ENCODE measurements at places on chromosomes 13 and 19. TPM values are rescaled to one million over a fixed set of nuclear protein-coding genes. Genes with fewer than 3 reads are reported as not detected.

DNA sequence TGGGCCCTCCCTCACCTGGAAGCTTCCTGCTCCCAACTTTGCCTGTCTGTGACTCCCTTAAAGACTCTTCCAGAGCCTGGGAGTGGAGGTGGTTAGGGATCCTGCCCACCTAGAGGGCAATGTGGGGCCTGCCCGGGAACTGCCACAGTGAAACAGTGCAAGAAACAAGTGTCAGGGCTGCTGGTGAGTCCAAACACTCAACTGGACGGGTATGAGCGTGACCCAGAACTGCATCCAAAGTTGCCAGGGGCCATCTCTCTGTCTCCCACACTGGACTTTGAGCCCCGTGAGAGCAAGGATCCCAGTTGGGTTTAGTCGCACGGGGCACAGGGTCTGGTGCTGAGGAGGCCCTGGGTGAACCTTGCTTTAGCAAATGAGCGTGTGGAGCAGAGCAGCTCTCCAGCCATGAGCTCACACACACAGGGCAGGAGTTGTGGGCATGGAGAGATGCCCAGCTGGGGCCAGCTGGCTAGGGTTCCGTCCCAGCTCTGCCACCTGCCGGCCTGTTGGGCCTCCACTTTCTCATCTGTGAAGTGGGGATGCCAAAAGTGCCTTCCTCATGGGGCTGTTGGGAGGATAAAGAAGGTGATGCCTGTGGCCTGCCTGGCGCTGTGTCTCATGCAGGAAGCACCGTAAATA is 2.8 kb upstream of the NUMBL start:
- no peak overlapping the region for H3K4me3 ChIP-seq
- H3K27me3 ChIP-seq, result no peaks in the 10 kb centered on the region
- H3K4me1 ChIP-seq, result peaks cover 30% of the 10 kb centered on the region

- no peaks in the 10 kb centered on the region for H3K4me1 ChIP-seq
- H3K36me3 ChIP-seq, result no peaks in the 10 kb centered on the region
- H3K27ac ChIP-seq, result no peak overlapping the region
- no peak overlapping the region for H3K4me3 ChIP-seq
- DNase-seq, result no peak
- H3K27me3 ChIP-seq, result no peaks in the 10 kb centered on the region
Observed at GRCh38 chr13:21703846-21704245, 33.0 kb downstream of the FGF9 start.

- no peaks in the 10 kb centered on the region for H3K36me3 ChIP-seq
- H3K27ac ChIP-seq, result no peak overlapping the region
- no peak overlapping the region for H3K4me3 ChIP-seq
- H3K4me1 ChIP-seq, result peaks cover 5% of the 10 kb centered on the region
- no peaks in the 10 kb centered on the region for H3K27me3 ChIP-seq
Observed at GRCh38 chr19:30144802-30145201, 202.8 kb downstream of the URI1 start.

GRCh38 chr13:103663996-103664395 is 597.8 kb upstream of the SLC10A2 start:
- H3K27me3 ChIP-seq, result no peaks in the 10 kb centered on the region
- H3K4me3 ChIP-seq, result no peak overlapping the region
- no peak for DNase-seq
- no peaks in the 10 kb centered on the region for H3K36me3 ChIP-seq
- H3K4me1 ChIP-seq, result no peaks in the 10 kb centered on the region

DNA sequence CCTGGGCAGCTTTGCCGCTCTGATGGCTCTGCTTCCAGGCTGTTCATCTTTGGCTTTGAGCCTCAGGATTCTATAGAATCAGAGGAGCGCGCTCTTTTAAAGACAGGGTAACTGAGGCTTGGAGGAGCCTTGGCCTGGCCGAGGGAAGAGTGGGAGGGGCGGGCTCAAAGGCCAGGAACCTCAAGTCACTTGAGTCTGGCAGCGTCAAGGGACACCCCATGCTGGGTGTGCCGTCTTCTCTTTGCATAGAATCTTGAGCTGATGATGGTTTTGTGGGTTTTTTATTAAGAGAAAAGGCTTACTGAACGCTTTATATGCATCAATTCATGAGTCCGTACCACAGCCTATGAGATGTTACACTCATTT is 1.1 kb downstream of the PGLS start:
- peak overlapping the region; percentile 79 for H3K4me3 ChIP-seq
- H3K27ac ChIP-seq, result peak overlapping the region; percentile 91
- no peak for DNase-seq

GRCh38 chr19:50536662-50537305 is 23.1 kb upstream of the ASPDH start:
- H3K4me3 ChIP-seq, result no peak overlapping the region
- no peaks in the 10 kb centered on the region for H3K27me3 ChIP-seq
- peaks cover 58% of the 10 kb centered on the region for H3K36me3 ChIP-seq
- H3K4me1 ChIP-seq, result peaks cover 5% of the 10 kb centered on the region

DNA sequence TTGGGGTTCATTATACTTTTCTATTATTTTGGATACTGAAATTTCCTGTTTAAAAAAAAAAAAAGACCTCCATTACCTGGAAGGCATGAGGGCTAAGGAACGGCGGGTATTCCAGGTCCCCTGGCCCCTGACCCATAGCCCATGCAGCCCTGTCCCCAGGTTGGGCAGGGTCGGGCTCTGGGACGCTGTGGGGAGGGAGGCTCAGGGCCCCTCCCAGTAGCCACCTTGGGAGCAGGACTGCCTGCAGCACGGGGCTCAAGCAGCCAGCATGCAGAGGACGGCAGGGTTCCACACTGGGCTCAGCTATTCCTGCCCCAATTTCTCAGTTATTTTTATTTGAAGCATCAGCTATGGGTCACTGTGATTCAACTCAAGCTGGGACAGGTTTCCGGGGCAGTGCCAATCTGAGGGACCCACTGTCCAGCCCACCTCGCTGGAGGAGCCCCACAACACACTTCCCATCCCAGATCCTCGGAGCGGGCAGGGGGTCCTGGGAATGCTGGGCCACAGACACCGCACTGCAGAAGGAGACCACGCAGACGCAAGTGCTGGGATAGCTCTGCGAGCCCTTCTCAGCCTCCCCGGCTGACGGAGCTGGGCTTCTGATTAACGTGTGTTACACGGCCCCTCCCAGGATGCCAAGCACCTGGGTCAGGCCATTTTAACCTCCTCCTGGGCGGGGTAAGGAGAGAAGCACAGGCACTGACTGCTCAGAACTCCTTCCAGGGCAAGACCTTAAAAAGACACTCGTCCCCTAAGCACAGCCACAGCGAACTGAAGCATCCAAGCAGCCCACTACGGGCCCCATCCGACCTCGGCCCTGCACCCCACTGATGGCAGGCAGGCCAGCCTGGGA is 60.1 kb downstream of the PEPD start:
- H3K4me1 ChIP-seq, result peaks cover 27% of the 10 kb centered on the region
- no peak overlapping the region for H3K27ac ChIP-seq
- peaks cover 39% of the 10 kb centered on the region for H3K36me3 ChIP-seq
- no peak overlapping the region for H3K4me3 ChIP-seq

DNA sequence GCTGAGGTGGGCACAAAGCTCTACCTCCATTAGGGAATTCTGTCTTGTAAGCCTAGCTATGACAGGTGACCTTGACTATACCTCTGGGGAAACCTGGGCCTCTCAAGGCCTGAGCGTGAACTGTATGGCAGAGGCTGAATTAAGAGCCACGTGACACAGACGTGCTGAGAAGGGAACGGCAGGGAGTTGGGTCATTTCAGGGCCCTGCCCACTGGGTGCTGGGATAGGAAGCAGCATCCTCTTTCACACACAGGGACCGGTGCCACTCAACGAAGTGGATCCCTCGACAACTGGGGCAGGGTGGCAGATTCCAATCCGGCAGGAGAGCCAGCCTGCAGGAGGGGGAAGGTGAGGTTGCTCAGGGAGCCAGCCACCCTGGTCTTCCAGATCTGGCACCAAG is 9.2 kb downstream of the ASF1B start:
- DNase-seq, result no peak
- no peak overlapping the region for H3K27ac ChIP-seq
- no peaks in the 10 kb centered on the region for H3K4me1 ChIP-seq
- no peak overlapping the region for H3K4me3 ChIP-seq

DNA sequence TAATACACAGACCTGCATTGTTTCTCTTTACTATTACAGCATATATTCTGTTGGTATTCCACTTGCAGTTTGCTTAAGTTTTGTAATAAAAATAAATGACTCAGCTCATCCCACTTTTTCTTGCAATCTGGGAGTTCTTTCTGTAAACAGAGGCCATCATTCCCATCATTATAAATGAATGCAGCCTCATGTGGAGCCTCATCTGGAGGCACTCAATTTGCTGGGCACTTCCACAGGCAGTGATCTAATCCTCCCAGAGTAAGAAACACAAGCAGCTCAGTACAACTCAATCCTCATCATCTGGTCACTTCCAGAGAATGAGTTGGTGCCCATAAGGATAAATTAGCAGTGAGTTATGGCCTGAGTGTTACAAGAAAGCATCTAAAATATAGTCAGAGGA is 2801.9 kb downstream of the PCDH9 start:
- H3K27ac ChIP-seq, result no peak overlapping the region
- no peaks in the 10 kb centered on the region for H3K27me3 ChIP-seq
- DNase-seq, result no peak

DNA sequence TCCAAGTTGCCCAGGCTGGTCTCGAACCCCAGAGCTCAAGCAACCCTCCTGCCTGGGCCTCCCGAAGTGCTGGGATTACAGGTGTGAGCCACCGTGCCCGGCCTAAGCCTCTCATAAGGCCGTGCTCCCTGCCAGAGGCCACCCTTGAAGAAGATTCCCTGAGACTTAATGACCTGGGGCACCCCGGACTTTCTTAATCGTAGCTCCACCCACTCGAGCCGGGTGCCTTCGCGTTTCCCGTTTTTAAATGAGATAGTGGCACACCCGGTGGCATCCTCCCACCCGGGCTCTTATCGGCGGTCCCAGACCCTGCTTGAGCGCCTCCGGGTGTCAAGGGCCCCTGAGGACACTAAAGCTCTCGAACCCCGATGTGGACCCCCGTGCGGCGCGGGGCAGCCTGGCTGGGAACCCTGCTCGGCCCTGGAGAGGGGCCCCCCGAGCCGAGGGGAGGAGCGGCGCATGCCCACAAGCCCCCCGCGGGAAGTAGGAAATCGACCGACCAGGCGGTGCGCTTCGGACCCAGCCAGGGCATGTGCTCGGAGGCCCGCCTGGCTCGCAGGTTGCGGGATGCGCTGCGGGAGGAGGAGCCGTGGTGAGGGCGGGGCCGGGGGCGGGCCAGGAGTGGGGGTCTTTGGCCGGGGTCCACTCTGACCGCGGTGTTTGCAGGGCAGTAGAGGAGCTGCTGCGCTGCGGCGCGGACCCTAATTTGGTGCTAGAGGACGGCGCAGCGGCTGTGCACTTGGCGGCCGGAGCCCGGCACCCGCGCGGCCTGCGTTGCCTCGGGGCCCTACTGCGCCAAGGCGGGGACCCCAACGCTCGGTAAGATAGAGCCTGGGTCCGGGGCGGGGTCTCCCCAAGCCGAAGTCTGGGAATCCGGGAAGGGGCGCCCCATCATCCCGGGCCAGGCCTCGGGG is at the start of gene ANKLE1:
Gene ANKLE1 (plus strand): TSS at position 511 of the 914 bp plus-strand sequence. CDS start 20 bp downstream, at position 531.
- H3K27me3 ChIP-seq, result peaks cover 15% of the 10 kb centered on the region
- H3K4me1 ChIP-seq, result peaks cover 17% of the 10 kb centered on the region
- H3K4me3 ChIP-seq, result peak within 1 kb of the TSS; percentile 24
- peaks cover 45% of the 10 kb centered on the region for H3K36me3 ChIP-seq
- peak; percentile 50 for DNase-seq

- H3K36me3 ChIP-seq, result peaks cover 7% of the 10 kb centered on the region
- no peaks in the 10 kb centered on the region for H3K27me3 ChIP-seq
- peak overlapping the region; percentile 91 for H3K4me3 ChIP-seq
- peak; percentile 73 for DNase-seq
Observed at GRCh38 chr19:43755256-43755801, 567 bp upstream of the SMG9 start.

DNA sequence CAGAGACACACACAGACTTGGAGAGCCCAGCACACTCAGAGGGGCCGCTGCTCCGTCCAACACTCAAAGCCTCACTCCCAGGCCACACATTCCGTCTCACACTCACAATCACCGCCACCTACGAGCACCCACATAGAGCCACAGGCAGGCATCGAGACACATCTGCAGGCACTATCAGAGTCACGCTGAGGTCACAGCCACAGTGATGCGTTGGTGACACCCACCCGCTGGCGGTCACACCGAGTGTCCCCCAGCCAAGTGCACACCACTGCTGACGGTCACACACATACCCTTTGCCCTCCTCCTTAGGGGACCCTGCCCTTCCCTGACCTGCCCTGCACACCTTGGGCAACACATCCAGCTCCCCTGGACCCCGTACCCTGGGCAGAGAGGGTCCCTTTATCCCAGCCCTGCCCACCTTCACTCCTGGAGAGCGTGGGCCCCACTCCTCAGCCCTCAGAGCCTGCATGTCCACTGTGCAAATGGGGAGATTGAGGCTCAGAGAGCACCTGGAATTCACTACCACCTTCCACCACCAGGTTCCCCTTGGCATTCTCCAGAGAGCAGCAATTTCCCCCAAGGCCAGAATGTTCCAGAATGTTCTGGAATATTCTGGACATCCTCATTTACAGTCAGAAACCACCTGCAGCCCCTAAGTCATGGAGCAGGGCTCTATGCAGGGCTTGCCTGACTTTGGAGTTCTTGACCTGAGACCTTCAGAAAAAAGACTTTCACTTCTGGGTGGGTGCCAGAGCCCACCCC is 5.4 kb downstream of the FUT5 start:
- H3K27me3 ChIP-seq, result no peaks in the 10 kb centered on the region
- H3K36me3 ChIP-seq, result no peaks in the 10 kb centered on the region
- no peaks in the 10 kb centered on the region for H3K4me1 ChIP-seq
- no peak overlapping the region for H3K4me3 ChIP-seq
- no peak for DNase-seq

GRCh38 chr19:39086386-39086785 is 2.2 kb downstream of the ACP7 start:
- H3K4me1 ChIP-seq, result peaks cover 9% of the 10 kb centered on the region
- no peaks in the 10 kb centered on the region for H3K36me3 ChIP-seq
- H3K27ac ChIP-seq, result no peak overlapping the region
- no peak for DNase-seq
- peaks cover 46% of the 10 kb centered on the region for H3K27me3 ChIP-seq

DNA sequence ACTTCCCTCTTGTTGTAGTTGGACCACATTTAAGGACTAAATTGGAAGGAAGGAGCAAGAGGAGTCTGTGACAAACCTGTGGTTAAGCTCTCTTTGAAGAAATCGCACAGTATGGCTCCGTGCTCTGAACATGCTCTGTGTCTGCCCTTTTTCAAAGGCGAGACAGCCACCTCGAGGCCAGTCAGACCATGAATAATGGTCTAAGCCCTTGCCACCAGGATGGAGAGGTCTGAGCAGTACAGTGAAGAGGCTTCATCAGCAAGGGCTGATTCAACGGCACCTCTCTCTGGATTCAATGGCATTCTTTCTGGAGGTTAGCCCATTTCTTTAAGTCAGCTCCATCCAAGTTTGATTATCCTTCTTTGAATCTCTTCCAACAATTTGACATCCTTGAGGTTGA is 30.9 kb downstream of the FAM216B start:
- H3K27ac ChIP-seq, result no peak overlapping the region
- no peaks in the 10 kb centered on the region for H3K36me3 ChIP-seq
- H3K4me3 ChIP-seq, result no peak overlapping the region
- no peaks in the 10 kb centered on the region for H3K27me3 ChIP-seq
- DNase-seq, result no peak

ZNF181 gene
- total RNA-seq, result 35.4 TPM

SBK2 gene
- not detected for total RNA-seq

SIGLEC12 gene
- 0.06 TPM for total RNA-seq

LILRB3 gene
- 5.1 TPM for total RNA-seq

CBLC gene
- total RNA-seq, result not detected

PROSER3 gene
- total RNA-seq, result 2.8 TPM

Measured in spinal cord (tissue), 10 donors.